ENCODE measurements at places on chromosomes 12 and 14.

DNA sequence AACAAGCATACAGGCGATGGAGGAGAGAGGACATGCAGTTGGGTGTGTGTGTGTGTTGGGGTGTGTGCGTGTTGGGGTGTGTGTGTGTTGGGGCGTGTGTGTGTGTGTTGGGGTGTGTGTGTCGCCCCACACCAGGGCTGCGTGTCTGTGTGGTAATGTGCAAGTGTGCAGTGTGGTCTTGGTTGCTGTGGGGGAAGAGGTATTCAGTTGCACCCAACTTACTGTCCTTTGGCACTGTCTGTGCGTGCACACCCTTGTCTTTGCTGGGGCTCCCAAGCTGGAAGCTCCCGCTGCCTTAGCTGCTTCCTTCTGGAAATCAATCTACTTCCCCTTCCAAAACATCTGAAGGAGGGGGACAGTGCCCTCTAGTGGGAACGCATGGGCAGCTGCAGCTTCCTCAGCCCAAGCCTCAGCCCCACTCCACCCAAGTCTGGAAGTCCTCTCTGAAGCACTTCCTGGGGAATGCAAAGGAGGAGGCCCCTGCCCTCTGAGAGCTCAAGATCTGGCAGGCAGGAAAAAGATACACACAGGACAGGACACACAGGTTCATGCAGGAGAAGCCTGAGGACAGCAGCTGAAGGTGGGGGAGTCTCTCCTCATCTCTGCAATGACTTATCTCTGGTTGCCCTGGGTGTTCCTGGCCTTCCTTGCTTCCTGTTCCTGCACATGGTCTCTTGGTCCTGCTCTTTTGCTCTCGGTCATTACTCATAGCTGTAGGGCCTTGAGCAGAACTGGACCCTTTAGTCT, 13.1 kb downstream of the ASIC1 start:
- no peak for DNase-seq

GRCh38 chr14:89252887-89253532, 164.0 kb downstream of the FOXN3 start:
- DNase-seq, result no peak

DNA sequence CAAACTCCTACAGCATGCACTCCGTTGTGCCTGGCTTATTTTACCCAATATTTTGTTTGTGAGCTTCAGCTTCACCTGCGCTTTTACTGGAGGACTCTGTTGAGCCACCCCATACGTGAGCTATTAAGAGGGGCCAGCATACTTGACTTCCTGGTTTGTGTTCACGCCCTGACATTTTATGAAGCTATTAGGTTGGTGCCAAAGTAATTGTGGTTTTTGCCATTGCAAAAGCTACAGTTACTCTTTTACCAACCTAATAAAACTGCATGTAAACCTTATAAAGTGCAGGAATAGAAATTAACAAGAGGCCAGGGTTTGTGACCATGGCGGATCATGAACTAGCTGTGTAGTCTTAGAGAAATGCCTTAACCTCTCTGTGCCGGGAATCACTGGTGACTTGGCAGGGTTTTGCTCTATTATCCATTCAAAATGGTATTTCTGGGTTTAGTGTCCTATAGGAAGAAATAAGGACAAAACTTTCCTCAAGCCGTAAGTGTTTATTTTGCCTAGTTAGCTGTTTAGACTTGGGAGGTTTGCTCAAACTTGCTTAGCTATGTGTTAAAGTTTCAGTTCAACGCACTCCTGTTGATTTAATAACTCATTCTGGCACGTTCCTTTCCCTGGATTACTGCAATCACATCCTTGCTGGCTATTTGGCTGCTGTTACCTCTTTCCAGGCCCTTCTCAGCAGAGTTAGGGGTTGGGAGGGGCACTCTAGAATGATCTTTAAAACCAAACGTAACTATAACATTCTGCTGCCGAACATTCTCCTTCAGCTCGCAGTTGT, 1027.6 kb downstream of the BCL11B start:
- DNase-seq, result no peak

DNA sequence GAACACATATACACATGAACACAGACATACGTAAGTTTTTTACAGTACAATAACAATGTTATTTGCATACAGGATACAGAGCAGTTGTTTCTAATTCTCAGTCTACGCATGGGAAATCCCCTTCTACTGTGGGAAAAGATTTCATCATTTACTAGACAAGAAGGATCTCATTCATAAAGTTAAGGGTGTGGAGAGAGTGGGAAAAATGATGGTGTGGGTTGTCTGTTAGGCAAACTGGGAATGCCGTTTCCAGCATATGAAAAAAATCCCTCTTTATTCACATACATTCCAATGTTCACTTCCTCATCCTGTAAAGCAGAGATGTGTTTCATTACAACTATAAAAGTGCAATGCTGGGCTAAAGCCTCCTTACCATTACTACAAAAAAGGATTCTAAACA, 120.9 kb downstream of the SINHCAF start:
- DNase-seq, result no peak

GRCh38 chr12:104519190-104520019, 62.7 kb downstream of the CHST11 start:
- no peak for DNase-seq

DNA sequence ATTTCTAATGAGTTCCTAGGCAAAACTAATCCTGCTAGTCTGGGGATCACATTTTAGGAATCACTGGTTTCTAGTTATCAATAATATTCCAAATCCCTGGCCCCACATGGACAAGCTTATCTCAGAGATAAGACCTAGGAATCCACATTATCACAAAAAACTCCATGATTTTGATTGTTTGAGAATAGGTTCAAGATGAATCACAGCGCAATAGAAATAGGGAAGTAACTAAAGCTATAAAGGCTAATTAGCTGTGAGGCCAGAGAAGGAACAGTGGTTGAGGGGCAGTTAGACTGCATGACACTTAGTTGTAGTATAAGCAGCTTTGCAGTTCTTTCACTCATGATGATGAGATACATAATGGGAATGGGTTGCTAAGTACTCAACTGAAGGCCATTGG, 13.1 kb upstream of the ATP5F1B start:
- DNase-seq, result no peak

GRCh38 chr14:62657376-62657775, 387.9 kb downstream of the KCNH5 start:
- no peak for DNase-seq
